ENCODE measurements at places on chromosomes 7 and 10.

- no peak for DNase-seq
These were observed 303.2 kb upstream of the GHITM start for GRCh38 chr10:83835945-83836745.

GRCh38 chr7:29189743-29190201, 4.8 kb upstream of the CHN2 start:
- DNase-seq, result no peak

- no peak for DNase-seq
These were observed 78.4 kb downstream of the SLC16A9 start for GRCh38 chr10:59631237-59631636.

- no peak for DNase-seq
These were observed 424.8 kb downstream of the MDFIC start for GRCh38 chr7:115346685-115347084.

GRCh38 chr10:26627324-26627723, 70.2 kb upstream of the PDSS1 start:
- no peak for DNase-seq

DNA sequence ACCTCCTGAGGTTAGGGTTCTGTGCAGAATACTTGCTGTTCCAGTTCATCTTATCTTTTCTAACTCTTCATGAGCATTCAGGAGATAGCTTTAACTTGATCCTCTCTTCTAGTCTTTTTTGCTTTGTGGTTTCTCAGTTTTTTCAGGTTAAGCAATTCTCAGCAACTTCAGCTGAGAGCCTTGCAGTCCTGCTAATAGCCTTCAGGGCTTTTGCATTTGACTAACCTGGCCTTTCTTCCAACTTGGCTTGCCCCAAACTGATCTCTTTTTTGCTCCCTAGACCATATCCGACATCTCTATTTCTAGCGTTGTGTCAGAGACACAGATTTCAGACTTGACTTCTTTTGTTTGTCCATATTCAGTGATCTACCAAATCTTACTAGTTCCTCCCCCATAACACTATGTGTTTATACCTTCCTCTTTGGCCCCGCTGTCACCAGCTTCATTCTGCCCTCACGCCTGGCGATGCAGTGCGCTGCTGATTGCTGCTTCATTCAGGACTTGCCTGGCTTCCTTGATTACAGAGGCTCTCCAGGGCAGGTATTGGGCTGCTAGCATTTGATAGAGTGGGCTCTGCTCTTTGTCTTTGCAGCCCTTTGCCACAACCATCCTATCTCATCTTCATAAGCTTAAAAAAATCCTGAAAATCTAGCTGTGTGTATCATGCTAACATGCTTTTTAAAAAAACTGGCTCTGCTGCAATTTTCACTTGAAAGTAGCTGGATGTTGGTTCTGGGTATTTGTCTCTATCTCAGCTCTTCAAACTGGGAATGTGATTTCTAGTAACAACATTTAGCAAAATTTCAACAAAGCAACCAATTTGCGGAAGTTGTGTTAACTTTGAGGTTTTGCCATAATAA, 9.6 kb downstream of the CUL1 start:
- no peak for DNase-seq

GRCh38 chr10:3802526-3803265, 17.7 kb upstream of the KLF6 start:
- no peak for DNase-seq

- DNase-seq, result no peak
These were observed 18.9 kb downstream of the SGMS1 start for GRCh38 chr10:50604809-50605208.

- DNase-seq, result no peak
These were observed 284.0 kb upstream of the RNF32 start for GRCh38 chr7:156356551-156356950.

DNA sequence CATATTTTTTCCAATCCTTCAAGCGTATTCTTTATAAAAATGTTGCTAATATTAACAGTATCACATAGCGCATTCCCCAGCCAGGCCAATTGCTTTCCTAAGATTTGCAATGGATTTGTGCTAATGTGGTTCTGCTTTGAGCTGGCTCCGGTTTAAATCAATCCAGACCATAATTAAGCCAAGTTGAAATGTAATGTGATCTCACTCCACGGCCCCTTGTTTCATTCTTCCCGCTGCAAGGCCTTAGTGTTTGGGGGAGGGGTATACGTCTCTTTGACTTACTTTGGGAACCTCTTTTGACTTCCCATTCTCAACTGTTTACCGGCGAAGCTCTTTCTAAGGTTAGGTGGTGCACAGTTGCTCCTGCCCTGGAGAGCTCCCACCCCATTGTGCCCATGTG, 86.4 kb downstream of the PRPF18 start:
- no peak for DNase-seq
